ENCODE measurements at places on chromosomes 3 and 15.

GRCh38 chr3:151213881-151214280 lies 10.9 kb upstream of the GPR171 start:
- DNase-seq = no peak

DNA sequence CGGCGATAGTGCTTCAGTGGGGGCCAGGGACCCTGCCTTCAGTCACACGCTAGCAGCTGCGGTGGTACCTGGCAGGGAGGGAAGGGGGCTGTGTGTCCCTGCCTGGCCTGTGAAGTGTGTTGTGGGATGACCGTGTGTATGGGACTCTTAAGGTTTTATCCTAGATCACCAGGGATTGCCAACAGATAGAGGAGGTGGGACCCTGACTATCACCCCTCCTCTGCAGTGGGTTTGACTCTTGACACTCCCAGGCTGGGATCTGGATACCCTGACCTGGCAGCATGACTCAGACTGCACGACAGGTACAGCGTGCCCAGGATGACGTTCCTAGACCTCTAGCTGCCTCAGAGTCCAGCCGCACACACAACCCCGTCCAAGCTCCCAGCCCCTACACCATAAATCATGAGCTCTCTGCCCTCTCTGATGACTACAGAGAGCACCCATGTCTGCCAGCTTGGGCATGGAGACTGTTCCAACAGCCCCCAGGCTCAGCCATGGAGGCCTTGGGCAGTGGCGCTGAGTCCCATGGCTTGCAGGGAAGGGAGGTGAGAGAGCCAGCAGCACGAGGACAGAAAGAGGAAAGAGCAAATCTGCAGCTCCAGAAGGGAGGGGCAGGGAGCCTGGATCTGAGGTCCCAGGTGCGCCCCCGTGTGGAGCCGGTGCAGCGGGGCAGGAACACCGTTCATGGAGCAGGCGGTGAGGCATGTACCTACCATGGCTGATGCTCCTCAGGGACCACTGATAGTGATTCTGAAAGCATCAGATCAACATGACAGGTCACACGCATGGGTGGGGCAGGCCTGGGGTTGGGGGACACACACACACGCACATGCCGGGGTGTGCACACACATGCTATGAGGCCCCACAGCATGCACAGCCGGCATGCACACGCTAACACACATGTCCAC lies 71.0 kb downstream of the ADAMTS7 start:
- DNase-seq = no peak

DNA sequence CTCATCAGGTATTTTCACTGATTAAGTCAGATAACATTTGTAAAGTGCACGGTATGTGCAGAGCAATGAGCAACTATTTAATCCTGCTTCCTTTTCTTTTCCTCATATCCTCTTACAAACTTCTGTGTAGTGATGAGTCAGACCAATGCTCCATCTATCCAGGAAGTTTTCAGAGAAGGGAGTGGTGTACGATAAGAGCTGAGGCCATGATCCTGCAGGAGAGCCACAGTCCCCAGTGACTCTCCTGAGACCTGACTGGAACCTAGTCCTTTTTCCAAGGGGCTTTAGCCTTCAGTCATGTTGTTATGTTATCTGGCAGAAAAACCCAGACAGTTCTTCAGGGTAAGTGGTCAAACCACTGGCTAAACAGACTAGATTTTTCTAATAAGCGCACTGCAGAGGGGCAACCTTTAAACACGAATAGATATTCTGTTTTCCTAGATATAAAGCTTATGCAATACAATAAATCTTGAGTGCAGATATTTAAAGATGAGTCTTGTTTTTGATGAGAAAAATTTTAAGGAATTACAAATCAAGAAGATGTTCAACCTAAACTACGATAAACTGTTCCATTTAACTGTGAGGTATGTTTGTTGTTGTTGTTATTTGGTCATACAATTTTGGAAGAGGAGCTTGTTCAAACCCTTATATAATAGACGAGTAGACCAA lies 110.5 kb upstream of the RAP2B start:
- no peak for DNase-seq

- DNase-seq = no peak
Measured at GRCh38 chr3:128987302-128988100, 6.4 kb downstream of the CFAP92 start.

DNA sequence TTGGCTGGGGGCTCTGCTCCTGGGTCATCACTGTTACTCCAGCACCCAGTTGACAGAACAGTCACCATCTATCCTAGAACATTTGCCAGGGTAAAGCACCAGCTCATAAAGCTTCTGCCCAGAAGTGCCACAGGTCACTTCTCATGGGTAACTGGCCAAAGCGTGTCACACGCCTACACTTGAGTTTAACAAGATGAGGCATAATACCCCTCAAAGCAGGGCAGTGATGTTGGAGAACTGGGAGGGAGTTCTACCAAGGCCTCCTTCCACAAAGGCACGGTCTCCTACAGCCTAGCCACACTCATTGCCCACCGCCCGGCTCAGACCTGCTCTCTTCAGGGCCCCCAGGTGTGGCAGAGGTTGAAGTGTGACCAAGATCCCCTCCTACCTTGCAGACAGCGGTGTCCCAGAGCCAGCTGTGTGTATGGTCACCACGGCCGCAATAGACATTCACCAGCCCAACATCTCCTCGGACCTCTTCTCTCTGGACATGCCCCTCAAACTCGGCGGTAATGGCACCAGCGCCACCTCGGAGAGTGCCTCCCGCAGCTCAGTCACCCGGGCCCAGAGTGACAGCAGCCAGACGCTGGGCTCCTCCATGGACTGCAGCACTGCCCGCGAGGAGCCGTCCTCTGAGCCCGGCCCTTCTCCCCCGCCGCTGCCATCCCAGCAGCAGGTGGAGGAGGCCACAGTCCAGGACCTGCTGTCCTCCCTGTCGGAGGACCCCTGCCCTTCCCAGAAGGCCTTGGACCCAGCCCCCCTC lies 107.7 kb downstream of the ETFA start:
- no peak for DNase-seq

DNA sequence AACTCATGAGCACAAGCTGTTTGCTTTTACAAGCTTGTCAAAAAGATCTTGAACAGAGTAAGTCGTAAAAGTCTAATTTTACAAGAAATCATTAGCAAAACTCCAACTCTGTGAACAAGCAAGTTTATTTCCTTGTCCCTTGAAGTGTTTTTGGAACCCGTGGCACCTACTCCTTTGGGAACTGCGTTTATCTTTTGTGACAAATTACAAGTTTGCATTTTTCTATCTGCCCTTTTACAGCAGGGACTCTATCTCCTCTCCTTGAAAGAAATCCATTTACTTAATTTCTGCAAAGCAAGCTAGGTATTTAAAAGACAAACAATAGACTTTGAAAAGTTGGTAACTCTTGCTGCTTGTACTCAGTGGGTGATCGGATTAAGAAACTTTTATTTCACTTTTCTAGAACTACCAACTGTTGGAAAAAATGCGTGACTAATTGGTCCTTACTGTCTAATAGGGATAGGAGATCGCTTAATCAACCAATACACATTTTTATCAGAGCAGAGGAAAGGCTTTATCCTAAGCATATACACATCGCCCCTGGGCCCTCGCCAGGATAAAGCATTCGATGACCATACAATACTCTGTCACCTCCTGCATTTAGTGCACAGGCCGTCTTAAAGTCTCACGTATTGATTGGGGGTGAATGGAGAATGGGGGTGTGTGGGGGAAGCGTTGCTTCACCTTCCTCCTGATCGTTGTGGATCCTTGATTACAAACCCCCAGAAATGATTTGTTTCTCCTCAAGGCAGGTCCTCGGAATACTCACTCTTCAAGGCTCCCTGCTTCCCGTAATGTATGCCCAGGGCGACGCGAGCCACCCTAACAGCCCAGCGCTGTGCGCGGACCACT lies 1.7 kb downstream of the PRTG start:
- no peak for DNase-seq

GRCh38 chr3:177193688-177194268 lies 3.5 kb downstream of the TBL1XR1 start:
- no peak for DNase-seq

DNA sequence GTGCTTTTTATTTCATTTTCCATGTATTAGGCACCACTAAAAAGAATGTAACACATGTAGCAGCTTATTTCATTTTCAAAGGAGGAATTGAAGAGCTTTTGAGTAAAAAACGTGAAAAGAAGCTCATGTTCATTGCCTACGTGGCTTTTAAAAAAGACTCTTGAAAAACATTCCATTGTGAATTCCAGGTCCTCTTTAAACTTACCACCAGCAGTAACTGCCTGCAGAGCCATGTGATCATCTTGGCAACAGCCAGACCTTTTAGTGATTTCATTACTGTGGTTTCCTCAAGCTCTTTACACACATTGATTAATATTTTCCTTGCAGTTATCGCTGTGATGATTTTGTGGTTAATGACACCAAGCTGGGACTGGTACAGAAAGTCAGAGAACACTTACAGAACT lies 43.8 kb upstream of the FBXL22 start:
- DNase-seq = no peak

DNA sequence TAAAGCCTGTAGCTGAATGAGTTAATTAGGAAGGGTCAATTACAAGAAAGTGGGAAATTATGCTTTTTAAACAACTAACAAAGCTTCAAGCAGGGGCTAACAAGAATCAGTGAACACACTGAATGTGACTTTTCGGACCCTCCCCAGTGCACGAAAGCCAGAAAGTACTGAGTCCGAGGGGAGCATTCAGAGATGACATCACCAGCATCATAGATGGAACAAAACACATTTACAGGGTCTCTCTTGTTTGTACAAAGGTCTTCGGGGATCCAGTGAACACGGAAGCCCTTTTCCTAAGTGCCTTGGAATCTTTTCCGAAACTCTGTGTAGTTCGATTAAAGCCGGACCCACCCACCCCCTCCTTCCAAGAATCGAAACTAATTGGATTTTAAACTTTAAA lies 829 bp downstream of the DCP1A start:
- no peak for DNase-seq

DNA sequence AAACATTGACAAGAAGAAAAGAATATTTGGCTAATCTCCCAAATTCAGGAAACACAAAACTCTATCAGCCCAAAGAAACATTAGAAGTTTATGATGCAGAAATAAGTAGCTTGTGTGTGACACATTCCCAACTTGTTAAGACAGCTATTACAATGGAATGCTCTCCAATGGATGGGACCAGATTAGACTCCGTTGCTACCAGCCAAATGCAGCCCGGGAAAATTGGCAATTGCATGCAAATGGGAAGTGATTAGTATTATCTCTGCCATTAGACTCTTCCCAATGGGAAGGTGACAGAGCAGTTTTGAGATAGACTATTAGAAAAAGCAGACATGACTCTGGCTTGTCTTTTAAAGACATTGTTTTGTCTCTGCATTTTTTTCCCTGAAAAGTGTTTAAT lies 37.4 kb upstream of the KCNMB2 start:
- no peak for DNase-seq

- DNase-seq = no peak
Measured at GRCh38 chr3:59245859-59246501, 196.2 kb upstream of the CFAP20DC start.

DNA sequence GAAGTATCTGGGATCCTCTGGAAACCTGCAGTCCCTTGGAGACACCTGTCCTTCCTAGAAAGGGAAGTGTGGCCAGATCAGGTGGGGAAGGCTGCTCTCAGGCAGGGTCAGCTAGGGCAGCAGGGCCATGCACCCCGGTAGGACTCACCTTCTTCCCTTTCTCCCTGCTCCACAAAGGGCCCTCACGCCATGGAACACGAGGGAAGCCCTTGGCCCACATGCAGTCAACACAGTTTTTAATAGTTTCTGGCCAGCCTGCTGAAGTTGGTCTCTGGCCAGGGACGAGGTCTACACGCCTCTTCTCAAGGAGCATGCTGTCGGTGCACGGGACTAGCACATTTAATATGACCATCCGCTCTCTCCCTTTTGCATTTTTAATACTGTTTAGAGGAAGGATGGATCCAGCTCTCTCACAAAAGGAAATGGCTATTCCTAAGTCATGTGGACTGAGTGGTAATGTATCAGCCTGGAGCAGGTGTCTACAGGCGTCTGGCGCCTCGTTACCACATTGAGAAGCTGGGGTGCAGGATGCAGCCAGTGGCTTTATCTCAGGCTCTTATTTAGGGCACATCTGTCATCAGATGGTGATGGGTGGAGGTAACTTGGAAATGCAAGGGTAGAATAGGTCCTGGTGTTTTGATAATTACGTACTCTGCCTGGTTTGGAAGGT lies 153.9 kb downstream of the KLF13 start:
- DNase-seq = no peak

GRCh38 chr3:45640724-45641361 lies 46.3 kb downstream of the LIMD1 start:
- no peak for DNase-seq

DNA sequence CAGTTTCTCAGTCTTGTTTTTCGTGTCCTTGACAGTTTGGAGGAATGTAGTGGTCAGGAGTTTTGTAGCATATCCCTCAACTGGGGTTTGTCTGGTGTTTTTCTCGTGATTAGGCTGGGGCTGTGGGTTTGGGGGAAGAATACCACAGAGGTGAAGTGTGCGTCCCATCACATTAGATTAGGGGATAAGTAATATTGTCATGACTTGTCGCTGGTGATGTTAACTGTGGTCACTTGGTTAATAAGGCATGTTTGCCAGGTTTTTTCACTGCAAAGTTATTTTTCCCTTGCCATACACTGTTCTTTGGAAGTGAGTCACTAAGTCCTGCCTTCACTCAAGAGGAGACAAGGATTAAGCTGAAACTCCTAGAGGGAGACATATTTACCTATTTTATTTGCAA lies 39.1 kb downstream of the PAK2 start:
- DNase-seq = no peak

GRCh38 chr3:138082992-138083386 lies 32.4 kb downstream of the DZIP1L start:
- no peak for DNase-seq

- no peak for DNase-seq
Measured at GRCh38 chr15:51888593-51889195, 59.2 kb downstream of the TMOD3 start.

DNA sequence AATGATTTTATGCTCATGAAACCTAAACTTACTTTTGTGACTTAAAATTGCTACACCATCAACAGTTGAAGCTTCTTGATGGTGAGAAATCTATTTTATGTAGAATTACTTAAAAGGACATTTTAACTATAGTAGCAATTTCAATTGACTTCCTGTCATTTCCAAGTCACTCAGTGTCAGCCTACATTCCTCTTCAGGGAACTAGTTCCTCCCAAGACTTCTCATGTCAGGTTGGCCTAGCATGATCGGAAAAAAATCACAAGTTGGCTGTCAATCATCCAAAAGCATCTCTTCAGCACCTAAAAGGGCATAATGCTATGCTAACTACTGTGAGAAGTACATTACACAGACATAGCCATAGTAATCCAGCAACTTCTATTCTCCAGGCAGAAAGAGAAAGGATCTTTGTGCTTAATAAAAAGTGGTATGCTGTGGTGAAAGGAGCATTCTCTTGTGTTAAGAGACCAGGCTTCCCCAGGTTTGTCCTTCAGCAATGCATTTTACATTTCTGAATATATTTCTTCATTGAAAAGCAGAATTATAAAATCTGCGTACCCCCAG lies 893.7 kb downstream of the AGBL1 start:
- DNase-seq = no peak

DNA sequence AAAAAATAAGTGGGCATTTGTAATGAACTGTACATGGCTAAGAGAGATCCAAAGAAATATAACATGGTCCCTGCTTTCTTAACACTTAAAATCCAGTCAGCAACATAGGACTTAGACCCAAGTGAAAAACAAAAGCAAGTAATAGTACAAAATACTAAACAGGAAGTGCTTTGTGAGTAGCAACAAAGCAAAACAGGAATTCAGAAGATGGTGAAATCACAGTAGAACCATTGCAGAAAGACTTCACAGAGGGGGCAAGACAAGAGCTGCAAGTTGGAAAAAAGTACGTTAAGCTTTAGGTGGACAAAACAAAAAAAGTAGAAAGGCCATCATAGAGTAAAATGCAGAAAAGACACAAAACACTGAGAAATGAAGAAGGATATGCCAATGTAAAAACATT lies 116.0 kb downstream of the TBC1D5 start:
- no peak for DNase-seq

Data from hypothalamus (tissue), 51 donors.